ENCODE measurements at places on chromosomes 11 and 22.

- DNase-seq, result no peak
These were observed 62.5 kb downstream of the PPP6R3 start for GRCh38 chr11:68523033-68523432.

DNA sequence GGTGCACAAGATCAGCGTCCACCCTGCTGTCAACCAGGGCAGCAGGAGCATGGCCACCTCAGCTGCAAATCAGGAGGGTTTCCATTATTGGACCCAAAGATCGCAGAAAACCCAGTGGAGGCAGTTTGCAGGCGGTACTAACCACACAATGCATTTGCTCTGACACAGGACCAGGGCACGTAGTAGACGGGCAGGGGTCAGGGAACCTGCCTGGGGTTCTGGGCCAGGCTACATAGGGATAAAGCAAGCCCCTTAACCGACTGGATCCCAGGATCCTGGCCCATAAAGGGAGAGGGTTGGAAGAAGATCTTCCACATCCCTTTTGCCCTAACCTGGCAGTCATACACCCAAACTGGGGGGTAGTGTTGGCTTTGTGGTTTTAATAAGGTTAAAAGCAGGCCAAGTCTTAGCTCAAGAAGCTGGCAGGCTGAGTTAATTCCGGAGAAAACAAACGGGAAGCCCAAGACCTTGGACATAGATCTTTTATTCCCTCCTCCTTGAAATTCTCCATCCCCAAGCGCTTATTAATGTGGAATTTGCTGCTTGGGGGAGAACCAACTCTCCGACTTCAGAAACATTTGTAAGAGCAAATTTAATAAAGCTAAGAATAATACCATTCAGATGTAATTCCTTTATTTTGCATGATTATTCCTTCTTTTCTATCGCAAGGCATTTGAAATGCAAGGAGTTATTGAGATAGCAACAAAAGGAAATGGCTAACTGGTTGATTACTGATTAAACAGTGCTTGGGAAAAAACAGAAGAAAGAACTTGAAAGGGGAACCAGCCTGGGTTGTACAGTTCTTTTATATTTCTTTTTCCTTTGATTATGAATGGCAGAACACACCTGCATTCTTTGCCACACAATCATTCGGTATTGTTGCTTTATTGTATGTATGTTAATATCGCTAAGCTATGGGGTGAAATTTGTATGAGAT, 6.3 kb upstream of the ARHGAP8 start:
- no peak for DNase-seq

DNA sequence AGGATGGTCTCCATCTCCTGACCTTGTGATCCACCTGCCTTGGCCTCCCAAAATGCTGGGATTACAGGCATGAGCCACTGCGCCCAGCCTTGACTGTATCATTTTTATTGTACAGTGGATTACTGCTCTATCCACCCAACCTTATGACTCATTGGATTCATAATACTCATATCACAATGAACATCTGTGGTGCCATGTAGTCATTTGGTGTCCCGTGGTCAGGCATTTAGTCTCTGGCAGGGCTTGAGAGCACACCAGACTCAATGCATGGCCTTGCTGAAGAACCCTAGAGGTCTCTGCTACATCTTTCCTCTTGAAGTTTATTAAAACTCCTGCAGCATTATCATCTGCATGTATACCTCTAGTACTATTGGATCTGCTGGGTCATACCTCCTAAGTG, 98.0 kb upstream of the LDLRAD3 start:
- no peak for DNase-seq

DNA sequence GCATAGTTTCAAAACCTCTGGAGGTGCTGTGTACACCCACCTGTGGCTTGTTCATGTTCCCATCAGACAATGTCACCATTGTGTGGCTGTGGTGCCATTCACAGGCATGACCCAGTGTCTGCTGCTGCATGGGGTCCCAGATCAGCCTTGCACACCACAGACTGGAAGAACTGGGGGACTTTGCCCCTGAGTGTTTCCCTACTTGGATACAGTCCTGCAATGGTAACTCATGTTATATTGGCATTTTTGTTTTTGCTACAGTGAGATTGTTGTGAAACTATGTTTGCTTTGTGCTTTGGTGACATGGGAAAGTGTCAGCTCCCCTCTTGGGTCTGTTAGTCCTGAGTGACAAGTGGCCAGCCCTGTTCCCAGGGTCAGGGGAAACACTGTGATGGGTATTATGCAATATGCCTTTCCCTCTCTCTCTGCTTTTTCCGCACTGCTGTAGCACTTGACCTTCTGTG, 108.8 kb downstream of the NAV2 start:
- DNase-seq, result no peak

DNA sequence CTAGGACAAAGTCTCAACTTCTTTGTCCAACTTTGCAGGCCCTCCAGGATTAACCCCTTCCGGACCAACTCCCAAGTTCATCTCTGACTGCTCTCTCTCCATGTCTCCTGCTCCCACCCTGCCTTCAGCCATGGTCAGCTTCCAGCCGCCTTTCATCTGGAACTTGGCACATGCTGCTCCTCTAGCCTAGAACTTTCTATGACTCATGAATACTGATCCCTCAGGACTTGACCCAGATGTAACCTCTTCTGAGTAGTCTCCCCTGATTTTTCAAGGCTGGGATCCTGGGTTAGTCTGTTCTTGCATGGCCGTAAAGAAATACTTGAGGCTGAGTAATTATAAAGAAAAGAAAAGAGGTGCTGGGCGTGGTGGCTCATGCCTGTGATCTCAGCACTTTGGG, 5.2 kb upstream of the SLC15A3 start:
- DNase-seq, result no peak

GRCh38 chr11:67268081-67268961, 2.0 kb downstream of the GRK2 start:
- peak; percentile 99 for DNase-seq

GRCh38 chr11:64092761-64093136, 57.0 kb downstream of the FLRT1 start:
- DNase-seq, result peak; percentile 16

DNA sequence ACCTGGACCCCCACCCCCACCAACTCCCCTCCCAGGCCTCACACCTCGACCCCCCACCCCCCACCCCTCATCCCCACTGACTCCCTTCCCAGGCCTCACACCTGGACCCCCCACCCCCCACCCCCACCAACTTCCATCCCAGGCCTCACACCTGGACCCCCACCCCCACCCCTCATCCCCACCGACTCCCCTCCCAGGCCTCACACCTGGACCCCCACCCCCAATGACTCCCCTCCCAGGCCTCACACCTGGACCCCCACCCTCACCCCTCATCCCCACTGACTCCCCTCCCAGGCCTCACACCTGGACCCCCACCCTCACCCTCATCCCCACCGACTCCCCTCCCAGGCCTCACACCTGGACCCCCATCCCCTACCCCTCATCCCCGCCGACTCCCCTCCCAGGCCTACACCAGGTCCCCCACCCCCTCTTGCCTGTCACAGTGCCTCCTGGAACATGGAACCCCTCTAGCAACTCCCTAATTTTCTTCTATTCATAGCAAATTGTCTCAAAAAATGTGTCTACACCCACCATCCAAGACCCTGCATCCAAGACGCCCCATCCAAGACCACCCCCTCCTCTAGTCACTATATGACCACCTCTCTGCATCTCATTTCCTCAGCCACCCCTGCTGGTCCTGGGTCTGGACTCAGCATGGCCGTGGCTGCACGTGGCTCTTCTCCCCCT, 36.9 kb upstream of the BRSK2 start:
- no peak for DNase-seq

DNA sequence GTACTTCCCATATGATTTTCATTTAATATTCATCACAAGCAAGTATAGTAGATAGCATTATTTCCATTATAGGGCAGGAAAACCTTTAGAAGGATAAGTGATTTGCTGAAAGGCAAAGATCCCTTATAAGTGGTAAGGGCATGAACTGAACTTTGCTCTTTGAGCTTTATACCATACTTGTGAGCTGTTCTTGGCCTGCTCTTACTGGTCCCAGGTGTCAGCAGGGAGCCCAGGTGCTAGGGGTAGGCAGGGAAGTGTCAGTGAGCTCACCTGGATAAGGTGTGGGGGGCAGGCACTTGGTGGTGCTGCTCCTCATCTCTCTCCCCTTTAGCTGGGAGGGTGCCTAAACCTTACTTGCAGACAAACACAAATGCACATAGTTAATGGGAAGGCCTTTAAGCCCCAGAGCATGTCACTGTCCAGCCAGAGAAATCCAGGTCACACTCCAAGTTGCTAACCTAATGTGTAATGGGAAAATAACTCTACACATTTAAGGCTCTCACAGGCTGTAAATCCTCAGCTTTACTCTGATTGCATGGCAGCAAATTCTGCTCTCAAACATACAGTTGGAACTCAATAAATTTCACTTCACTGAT, 114.4 kb downstream of the PLEKHA7 start:
- DNase-seq, result no peak

DNA sequence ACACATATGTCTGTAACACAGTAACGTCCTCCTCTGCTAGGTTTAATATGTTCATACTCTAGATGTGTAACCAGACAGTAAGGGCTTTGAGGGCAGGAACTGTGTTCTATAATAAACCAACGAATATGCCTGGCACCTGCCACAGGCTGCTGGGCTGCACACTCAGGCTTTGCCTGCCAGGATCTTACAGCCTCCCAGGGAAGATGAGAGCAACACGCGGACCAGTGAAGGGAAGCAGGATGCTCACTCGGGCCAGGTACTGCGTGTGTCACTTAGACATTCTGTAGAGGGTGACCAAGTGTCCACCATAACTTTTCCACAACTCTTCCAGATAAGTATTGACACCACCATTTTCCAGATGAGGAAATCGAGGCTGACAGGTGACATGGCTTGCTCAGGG, 21.7 kb upstream of the BAIAP2L2 start:
- DNase-seq, result no peak

GRCh38 chr11:126210871-126211235, 597 bp downstream of the RPUSD4 start:
- no peak for DNase-seq

- no peak for DNase-seq
These were observed 68.2 kb upstream of the RRM1 start for GRCh38 chr11:4026389-4026788.

GRCh38 chr22:28358312-28358711, 321.3 kb downstream of the TTC28 start:
- DNase-seq, result no peak

DNA sequence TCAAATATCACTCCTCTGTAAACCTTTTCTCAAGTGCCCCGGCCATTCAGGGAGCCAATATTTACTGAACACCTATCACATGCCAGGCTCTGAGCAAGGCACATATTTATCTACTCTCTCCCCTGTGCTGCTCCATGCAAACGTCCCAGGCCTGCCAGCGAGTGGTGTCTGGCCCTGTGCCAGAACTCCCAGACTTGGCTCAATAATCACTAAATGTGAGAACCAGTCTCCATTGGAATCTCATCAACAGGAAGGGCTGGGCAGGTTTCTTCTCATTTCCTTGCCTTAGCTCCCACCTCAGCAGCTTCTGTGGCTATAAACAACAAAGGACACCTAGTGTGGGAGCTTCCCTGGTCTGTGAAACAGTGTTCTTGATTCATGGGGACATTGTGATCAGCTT, 21.7 kb downstream of the RASSF10 start:
- DNase-seq, result no peak

DNA sequence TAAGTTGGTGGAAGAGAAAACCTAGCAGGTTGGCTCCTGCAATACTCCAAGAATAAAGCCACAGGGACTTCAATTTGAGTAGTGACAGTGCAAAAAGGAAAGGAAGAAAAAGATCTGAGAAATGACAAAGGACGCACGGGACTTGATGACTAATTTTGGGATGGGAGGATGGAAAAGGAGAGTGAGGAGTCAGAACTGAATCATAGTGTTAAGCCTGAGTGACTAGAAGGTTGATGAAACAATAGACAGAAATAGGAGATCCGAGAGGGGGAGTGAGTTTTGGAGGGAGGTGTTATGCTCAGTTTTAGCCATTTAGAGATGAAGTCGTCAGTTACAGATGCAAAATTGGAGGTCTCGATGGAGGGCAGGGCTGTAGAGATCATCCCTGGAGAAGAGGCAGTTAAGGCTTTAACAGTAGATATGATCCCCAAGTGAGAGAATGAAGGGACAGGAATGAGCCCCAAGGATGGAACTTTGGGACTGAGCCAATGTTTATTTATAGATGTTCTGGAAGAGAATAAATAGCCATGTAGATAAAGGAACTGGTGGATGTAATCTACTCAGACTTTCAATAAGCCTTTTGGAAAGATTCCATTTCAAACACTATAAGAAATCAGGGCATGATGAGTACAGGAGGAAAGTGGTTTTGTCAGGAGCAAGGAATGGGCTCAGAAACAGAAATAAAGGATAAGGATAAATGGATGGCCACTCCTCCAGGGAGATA, 108.9 kb upstream of the NCAM1 start:
- no peak for DNase-seq

- no peak for DNase-seq
These were observed 11.0 kb upstream of the OR10D3 start for GRCh38 chr11:124172101-124172500.

- DNase-seq, result no peak
These were observed 998.1 kb downstream of the DLG2 start for GRCh38 chr11:84628871-84629620.

- DNase-seq, result peak; percentile 86
These were observed 14.5 kb upstream of the MS4A7 start for GRCh38 chr11:60363542-60364470.

DNA sequence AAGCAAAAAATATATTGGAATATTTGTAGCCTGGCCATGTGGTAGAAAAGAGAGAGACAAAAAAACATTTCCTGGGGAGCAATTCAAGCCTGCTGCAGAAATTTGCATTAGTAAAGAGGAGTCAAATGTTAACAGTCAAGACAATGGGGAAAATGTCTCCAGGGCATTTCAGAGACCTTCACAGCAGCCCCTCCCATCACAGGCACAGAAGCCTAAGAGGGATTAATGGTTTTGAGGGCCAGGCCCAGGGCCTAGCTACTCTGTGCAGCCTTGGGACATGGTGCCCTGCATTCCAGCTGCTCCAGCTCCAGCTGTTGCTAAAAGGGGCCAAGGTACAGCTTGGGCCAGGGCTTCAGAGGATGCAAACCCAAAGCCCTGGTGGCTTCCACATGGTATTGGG, 46.8 kb downstream of the PGR start:
- DNase-seq, result no peak

DNA sequence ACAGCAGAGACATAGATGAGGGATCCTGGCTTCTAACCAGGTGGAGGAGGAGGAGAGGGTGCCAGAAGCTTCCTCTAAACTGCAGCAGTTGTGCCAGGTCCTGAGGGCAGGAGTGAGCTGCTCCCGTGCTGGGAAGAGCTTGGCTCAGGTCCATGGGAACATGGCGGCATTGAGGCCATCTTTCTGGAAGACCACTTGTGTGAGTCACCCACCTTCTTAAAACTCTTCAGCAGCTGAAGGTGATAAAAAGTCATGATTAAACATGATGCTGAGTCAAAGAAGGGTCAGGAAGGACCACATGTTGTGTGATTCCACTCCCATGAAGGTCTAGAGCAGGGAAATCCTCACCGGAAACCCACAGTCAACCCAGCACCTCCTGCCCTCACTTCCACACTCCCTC, 35.1 kb downstream of the LINC01488 start:
- DNase-seq, result no peak
